COLO829 (cell line): ENCODE measurements at places on chromosomes 5 and 9.

GRCh38 chr5:178241231-178241663 is 8.6 kb upstream of the PHYKPL start:
- DNase-seq: no peak

DNA sequence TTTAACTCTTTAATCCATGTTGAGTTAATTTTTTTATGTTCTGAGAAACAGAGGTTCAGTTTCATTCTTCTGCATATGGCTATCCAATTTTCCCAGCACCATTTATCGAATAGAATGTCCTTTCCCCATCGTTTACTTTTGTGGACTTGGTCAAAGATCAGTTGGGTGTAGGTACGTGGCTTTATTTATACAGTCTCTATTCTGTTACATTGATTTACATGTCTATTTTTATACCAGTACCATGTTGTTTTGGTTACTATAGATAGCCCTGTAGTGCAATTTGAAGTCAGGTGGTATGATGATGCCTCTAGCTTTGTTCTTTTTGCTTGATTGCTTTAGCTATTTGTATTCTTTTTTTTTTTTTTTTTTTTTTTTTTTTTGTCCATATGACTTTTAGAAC is 462.0 kb downstream of the HTR1A start:
- no peak for DNase-seq

DNA sequence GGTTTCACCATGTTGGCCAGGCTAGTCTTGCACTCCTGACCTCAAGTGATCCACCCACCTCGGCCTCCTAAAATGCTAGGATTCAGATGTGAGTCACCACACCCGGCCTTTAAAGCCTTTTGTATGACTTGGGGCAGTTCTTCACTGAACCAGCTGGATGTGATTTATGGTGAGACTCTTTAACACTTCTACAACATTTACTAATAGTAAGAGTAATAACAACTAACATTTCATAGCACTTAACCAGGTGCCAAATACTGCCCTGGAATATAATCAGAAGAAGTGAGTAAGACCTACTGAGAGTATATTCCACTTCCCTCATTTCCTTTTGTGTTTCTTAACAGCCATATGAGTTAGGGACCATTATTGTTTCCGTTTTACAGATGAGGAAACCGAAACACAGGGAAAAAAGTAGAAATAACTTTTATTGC is 10.0 kb downstream of the ZSWIM6 start:
- no peak for DNase-seq

GRCh38 chr9:38117651-38118050 is 48.6 kb upstream of the SHB start:
- no peak for DNase-seq

DNA sequence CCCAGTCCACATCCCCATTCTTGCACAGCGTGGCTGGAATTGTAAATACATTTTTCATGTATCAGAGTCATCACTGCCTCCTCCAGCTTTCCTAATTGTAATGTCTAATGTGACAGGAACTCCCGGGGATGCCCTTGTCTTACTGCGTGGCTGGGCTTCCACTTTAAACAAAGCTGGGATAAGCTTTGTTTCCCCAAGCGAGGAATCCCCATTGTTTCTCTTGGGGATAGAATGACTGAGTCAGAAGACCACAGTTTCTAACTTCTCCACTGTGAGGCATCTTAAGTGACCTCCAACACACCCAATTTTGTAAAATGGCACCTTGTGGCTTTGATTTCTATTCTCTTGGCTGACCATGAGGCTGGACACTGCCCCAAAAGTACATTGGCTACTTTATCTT is 22.4 kb downstream of the ARPC5L start:
- no peak for DNase-seq

DNA sequence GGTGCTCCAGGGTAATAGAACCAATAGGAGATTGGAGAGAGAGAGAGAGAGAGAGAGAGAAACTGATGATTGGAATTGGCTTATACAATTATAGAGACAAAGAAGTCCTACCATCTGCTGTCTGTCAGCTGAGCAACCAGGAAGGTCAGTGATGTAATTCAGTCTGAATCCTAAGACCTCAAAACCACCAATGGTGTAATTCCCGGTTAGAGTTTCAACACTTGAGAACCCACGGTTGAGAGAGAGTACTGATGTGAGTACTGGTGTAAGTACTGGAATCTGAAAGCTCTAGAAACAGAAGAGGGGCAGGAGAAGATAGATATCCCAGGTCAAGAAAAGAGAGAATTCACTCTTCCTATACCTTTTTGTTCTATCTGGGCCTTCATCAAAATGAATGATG is 775.8 kb downstream of the EFNA5 start:
- no peak for DNase-seq

- DNase-seq: no peak
These were observed 11.4 kb downstream of the ASTN2 start for GRCh38 chr9:117403403-117403811.

GRCh38 chr9:121398374-121398773 is 28.3 kb upstream of the STOM start:
- DNase-seq: no peak
